ENCODE measurements at places on chromosomes 11 and 22. TPM values are rescaled to one million over a fixed set of nuclear protein-coding genes. Genes with fewer than 3 reads are reported as not detected.

Gene POLDIP3
- total RNA-seq: 22.7 TPM

Gene MAJIN
- not detected for total RNA-seq

Gene SERGEF
- total RNA-seq: 31.5 TPM

Gene SYT7
- total RNA-seq: 5.5 TPM

Gene GPHA2
- total RNA-seq: not detected

Gene FOLR1
- total RNA-seq: not detected

Gene CASP4
- 107 TPM for total RNA-seq

Gene LRRC4C
- 0.17 TPM for total RNA-seq

Gene BARX2
- not detected for total RNA-seq

Gene OR10W1
- total RNA-seq: under 0.01 TPM

Gene TMEM179B
- 23.2 TPM for total RNA-seq

Gene SCN4B
- under 0.01 TPM for total RNA-seq

Gene GRAP2
- not detected for total RNA-seq

Gene KRTAP5-11
- total RNA-seq: not detected

Gene COMT
- 131 TPM for total RNA-seq

Gene CCDC188
- total RNA-seq: not detected

Gene RASSF10
- total RNA-seq: not detected

Gene IFITM10
- 1.1 TPM for total RNA-seq

Gene PRG3
- total RNA-seq: not detected

Gene TRIM29
- total RNA-seq: 0.94 TPM

Gene C11orf42
- total RNA-seq: not detected

Gene SNX32
- 4.0 TPM for total RNA-seq

Gene MFRP
- not detected for total RNA-seq

Gene KLHL35
- 0.43 TPM for total RNA-seq

Measured in bronchial smooth muscle cell (primary cell).